Inflammatory macrophage (primary cell): ENCODE measurements at places on chromosomes 16 and 17.
A peak's percentile ranks its signal among the peaks of the same experiment; 100 is the strongest.

DNA sequence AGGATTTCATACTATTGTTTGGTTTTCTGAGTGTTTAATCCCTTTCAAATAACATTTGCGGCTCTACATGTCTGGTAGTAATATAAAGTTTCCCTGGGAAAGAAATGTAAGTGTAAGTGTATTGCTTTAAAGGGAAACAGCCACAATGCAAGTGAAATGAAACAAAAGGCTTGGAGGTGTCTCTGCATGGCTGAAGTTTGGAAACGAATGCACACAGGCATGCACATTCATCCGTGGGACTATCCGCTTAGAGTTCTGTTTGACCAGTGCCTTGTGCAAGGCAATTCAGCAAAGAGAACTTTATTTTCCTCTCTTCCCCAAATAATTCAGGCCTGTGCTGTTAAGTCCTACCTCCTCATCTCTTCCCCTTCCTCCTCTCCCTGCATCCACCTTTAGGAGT, 56.1 kb upstream of the MRTFB start:
- DNase-seq: peak; percentile 35

GRCh38 chr16:78321620-78322360, 222.3 kb downstream of the WWOX start:
- no peak for DNase-seq

GRCh38 chr17:77749321-77749751, 209.2 kb upstream of the TNRC6C start:
- no peak for DNase-seq

DNA sequence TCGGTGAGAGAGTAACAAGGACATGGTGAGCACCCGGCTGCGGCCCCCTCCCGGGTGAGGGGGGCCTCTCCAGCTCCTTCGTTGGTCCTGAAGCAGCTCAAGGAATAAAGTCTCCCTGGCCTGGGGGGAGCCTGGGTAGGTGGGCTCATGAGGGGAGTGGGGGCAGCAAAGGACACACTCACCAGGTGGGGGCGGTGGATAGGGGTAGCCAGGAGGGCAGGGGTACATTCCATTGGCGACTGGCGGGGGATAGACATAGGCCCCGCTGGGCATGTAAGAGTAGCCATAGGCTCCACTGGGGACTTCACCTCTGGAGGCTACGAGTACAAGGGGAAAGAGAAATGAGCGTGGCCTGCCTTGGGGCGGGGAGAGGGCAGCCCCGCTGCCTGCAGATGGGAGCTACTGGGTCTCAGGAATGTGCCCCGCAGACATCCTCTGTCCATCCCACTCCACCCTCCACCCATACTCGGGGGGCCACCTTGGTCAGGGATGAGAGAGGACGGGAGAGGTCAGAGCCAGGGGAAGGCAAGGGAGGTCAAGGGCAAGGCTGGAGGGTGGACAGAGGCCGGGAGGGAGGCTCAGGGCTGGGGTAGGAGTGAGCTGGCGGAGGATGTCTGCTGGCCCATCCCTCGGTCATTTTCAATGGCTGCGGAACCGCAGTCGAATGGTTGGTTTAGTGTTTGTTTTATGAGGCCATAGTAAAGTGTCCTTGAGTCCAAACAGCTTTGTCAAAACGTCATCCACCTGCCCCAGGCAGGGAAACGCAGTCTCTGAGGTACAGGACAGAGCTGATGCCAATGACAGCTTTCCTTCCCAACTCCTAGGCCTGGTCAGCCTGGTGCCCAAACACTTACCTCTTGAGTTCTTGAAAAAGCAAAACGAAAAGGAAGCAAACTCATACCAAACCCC, 3.7 kb upstream of the UNC13D start:
- no peak for DNase-seq

DNA sequence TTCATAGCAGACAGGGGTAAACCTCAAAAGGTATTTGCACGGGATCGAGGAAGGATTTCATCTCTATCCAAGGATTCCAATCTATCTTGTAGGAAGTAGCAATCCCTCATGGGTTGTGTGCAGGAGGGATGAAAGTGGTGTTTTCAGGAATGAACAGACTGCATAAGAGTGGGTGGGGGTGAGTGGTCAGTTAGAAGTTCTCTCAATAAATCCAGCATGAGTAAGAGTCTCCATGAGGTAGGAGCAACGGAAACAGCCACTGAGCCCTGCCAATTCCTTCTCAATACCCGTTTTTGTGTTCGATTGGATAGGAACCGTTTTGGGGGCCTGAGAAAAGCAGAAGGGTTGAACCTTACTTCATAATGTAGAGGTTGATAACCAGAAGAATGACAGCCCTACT, 375.6 kb downstream of the SOX9 start:
- DNase-seq: no peak

GRCh38 chr17:80486692-80487091, 10.3 kb upstream of the NPTX1 start:
- no peak for DNase-seq

DNA sequence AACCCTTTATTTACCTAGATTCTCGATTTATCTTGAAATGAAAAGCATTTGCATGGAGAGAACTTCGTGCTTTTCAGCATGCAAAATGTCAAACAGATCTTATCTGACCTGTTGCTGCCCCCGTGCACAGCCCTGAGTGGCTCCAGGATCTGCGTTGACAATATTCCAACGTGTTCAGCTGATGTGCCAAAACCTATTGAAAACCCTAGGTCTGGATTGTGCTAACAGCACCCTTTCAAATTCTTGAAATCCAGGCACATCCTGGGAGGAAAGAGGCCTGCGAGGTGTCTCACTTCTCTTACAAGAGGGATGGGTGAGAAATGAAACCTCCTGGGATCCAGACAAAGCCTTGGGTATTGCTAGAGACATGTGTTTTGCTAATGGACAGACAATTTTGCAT, 231.8 kb downstream of the MAP2K4 start:
- DNase-seq: no peak

DNA sequence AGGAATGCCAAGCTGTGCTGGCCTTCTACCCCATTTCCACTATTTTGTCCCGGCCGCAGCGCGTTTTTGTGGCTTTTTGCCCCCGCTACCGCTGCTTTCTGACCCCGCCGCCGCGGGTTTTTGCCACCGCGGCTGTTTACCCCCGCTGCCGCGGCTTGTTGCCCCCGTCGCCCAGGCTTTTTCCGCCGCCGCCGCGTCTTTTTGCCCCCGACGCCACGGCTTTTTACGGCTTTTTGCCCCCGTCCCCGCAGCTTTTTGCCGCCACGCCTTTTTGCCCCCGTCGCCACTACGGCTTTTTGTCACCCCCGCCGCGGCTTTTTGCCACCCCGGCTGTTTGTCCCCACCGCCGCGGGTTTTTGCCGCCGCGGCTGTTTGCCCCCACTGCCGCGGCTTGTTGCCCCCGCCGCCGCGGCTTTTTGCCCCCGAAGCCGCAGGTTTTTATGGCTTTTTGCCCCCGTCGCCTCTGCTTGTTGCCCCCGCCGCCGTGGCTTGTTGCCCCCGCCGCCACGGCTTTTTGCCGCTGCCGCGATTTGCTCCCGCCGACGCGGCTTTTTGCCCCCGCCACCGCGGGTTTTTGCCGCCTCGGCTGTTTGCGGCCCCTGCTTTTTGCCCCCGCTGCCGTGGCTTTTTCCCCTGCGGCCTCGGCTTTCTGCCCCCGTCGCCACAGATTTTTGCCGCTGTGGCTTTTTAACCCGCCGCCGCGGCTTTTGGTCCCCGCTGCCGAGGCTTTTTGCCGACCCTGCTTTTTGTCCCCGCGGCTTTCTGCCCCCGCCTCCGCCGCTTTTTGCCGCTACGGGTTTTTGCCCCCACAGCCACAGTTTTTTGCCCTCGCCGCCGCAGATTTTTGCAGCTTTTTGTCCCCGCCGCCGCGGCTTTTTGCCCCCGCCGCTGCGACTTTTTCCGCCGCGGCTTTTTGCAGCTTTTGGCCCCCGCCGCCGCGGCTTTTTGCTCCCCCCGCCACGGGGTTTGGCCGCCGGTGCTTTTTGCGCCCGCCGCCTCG, 520.4 kb upstream of the WSB1 start:
- DNase-seq: no peak
